Stimulated activated CD8-positive, alpha-beta memory T cell treated with anti-CD3 and anti-CD28 coated beads, Interleukin-7, amount 100 ng/mL, for 24 hours (primary cell): ENCODE measurements at places on chromosomes 7 and 10.

DNA sequence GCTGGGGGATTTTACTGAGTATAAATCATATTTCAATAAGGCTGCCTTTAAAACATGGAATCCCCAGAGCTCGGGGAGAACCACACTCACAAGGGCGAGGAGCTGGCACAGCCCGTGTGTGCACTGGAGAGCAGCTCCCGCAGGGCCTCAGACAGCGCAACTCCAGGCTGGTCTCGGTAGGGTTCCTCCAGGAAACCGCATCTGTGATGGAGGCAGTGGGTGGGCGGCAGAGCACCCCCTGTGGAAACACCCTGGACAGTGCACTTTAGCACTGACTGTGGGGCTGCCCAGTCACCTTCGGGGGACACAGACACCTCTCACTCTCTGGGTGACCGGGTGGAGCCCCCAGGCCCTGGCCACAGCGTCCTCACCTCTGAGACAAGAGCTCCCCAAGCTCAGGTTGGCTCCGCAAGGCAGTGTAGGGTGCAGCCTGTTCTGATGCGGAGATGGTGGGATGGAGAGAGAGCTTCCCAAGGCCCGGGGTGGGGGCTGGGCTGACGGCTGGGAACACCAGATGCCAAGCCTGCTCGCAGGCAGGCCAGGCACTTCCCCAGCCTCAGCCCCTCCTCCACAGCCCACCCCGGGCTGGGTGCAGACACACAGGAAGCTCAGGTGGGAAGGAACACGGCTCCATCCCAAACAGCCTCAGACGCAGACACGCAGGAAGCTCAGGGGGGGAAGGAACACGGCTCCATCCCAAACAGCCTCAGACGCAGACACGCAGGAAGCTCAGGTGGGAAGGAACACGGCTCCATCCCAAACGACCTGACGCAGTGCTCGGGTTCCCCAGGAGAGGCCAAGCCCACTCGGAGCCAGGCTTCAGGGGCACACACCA, 224.4 kb downstream of the MAD1L1 start:
- DNase-seq, result no peak

- no peak for DNase-seq
These were observed 130.1 kb downstream of the CELF2 start for GRCh38 chr10:11147722-11148121.

DNA sequence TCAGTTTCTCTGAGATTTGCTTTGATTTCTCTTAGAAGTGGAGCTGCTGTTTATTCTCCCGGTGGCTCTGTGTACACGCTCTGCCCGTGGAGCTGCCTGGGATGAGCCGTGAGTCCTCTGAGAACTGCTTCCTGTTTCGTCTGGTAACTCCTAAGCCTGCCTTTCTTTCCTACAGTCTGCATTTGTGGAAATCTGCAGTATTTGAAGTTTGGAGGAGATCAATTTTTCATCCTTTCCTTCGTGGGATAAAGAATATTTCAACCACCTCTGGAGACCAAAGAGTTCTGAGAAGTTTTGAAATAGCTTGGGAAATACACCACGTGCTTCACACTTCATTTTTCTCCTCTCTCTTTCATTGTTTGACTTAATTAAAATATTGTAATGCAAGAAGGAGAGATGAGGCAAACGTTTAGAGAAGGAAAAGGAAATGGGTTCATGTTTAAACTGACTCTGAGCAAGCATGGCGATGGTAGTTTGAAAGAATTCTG, 311.9 kb downstream of the LRMDA start:
- no peak for DNase-seq

DNA sequence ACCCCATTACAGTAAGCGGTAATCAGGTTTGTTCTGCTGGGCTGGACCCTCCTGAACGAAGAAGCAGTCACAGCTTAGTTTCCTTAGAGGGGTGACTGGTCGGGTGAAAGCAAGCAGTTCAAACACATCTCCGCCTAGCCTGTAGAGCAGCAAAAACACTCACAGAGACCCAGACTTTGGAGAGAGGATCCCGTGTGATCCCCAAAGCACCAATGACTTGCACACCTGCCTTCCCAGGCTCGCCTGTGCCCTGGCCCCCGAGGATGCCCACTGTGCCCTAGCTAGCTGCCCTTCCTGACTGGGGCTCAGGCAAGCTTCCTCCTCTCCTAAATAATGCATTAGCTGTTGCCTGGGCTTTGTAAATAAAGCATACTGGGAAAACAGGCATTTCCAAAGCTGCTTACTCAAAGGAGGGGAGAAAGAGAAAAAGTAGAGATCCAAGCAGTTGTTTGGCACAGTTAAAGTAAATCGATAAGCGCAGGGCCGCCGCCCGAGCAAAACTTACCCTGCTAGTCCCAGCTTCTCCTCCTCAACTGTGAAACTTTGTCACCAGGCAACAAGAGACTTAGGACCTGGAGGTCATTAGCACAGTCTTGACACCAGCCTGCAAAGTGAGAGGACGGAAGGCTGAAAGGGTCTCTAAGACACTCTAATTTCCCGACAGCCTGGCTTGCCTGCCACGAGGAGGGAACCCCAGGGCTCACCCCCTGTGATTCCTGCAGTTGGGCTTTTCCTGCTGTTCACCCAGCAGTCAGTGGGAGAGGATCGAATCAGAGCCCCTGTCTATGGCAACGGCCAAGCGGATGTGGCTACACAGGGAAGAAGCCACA, 4.8 kb downstream of the LRRC18 start:
- no peak for DNase-seq

DNA sequence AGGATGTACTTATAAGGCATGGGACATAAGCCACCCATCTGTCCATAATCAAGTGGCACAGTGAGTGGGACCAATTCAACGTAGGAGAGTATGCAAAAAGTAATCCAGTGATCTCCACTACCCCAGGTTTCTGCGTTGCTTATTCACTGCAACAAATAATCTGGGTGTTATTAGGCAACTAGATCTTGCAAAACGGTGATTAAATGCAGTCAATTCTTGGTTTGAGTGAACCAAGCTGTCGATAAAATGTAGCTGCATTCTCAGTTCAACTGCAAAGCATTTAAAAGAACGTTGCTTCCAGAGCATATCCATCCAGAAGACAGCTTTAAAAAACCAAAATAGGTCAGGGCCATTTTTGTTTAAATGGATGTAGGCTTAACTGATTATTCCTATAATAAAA, 5.0 kb downstream of the LSMEM1 start:
- DNase-seq, result no peak

DNA sequence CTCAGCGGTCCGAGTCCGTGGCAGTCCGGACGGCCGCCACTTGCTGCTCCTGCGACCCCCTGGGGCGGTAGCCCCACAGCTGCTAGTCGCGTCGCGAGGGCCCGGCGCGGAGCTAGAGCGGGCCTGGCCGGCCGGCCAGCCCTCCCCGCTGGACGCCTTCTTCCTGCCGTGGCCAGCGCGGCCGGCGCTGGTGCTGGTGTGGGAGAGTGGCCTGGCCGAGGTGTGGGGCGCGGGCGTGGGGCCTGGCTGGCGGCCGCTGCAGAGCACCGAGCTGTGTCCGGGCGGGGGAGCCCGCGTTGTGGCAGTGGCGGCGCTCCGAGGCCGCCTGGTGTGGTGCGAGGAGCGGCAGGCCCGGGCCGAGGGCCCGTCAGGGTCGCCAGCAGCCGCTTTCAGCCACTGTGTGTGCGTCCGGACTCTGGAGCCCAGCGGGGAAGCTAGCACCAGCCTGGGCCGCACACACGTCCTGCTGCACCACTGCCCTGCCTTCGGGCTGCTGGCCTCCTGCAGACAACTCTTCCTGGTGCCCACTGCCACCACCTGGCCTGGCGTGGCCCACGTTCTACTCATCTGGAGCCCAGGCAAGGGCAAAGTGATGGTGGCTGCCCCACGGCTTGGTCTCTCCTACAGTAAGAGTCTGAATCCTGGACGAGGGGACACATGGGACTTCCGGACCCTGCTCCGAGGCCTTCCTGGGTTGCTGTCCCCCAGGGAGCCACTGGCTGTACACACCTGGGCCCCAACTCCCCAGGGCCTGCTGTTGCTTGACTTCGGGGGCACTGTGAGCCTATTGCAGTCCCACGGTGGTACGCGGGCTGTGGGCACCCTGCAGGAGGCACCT, 631 bp downstream of the HPS6 start:
- DNase-seq, result no peak

- no peak for DNase-seq
These were observed 14.5 kb downstream of the PDGFA start for GRCh38 chr7:505171-505570.

- no peak for DNase-seq
These were observed 122.5 kb downstream of the C1GALT1 start for GRCh38 chr7:7304705-7305450.

GRCh38 chr7:72751978-72752377, 76.0 kb downstream of the TYW1B start:
- DNase-seq, result no peak

DNA sequence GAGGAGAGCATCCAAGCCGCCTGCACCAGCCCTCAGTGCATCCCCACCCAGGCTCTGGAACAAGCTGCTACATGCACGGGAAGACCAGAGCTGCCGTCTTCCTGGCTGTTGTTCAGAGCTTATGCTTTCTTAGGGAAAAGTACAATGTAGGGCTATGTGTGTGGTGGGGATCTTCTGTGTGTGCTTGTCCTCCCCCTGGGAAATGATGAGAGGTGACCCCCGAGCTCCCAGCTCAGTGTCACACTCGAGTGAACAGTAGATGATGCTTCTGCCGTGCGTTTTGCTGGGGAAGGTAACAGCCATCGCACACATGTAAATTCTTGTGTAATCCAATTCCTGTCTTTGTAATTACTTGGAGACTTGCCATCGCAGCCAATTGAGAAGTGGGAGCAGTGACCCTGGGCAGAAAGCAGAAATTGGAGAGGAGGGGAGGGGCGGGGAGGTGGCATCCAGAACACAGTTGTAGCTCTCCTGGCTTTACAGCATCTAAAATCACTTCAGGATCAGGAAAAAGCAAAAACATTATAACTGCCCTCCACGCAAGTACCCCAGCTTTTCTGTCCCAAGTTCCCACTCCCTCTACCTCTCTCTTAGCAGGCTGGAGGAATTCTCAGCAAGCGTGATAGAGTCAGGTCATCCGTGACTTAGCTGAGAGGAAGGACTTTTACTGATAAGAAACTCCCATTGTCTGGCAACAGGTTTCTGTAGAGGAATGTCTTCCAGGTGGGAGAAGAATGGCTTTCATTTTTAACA, 149.6 kb downstream of the TCF7L2 start:
- DNase-seq, result no peak

DNA sequence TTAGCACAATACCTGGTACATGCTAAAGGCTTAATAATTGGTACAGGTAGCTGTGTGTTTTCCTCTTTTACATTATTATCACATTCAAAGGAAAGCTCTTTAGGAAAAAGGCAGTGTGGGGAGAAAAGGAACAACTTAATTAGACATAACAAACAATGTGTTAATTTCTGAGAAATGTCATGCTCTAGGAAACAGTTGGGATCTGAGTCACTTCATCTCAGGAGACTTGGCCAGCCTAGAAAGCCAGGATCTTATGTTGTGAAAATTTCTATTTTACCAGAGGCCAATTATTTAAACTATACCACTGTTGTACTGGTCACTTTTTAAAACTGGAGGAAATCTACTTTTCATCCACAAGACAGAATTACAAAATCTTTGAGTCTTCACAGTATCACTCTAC, 39.6 kb downstream of the ARMH3 start:
- DNase-seq, result no peak

GRCh38 chr7:83161899-83162401, 734 bp downstream of the PCLO start:
- DNase-seq, result no peak

DNA sequence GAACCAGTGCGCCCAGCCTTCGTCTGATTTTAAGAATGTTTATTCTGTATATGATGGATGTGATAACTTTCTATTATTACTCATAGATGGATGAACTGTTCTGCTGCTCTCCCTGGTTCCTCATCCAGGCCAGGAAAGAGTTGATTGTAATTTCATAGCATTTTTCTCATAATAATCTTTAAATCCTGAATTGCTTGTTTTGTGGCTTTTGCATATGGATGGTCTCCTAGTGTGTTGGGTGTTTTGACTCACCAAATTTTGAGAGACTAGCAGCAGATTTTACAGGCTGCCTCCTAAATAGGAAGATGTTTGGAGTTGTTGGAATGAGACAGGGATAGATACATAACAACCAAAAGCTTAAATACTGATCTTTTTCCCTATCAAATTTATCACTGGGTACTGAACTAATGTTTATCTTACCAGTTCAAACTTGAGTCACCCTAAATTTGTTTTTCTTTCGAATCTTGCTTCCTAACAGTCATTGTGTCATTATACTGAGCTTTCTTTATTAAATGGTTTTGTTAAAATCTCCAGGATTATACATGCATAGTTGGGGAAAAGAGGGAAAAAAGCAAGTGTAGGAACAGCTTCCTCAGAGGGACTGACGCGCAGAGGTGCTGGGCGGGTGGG, 106.0 kb upstream of the GATA3 start:
- no peak for DNase-seq

DNA sequence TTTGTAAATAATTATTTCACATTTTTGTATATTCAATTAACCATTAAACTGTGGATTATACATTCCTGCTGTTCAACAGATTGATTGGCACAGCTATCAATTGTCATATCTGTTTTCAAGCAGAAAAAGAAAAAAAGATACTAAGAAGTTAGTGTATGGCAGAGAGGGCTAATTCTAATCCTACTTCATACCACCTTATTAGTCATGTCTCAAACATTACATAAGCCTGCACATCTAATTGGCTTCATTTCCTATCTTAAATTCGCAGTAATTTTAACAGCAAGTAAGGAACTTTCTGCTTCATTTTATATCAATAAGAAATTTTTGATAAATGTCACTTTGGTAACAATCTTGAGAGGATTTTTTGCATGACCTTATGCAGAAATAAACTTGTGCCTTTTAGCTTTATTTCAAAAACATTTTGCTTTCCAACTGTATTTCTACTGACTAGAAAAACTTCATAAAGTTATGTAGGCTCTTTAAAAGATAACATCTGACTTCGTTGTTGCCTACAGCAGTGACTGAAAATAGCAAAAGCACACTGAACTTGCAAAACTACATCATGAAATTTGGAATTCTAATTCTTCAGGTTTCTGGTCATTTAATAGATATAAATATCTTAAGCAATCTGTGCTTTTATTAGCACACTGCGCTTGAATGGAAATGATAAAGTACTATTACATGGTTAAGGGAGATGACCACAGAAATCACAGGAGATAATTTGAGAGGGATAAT, 111.5 kb downstream of the SEMA3C start:
- no peak for DNase-seq

DNA sequence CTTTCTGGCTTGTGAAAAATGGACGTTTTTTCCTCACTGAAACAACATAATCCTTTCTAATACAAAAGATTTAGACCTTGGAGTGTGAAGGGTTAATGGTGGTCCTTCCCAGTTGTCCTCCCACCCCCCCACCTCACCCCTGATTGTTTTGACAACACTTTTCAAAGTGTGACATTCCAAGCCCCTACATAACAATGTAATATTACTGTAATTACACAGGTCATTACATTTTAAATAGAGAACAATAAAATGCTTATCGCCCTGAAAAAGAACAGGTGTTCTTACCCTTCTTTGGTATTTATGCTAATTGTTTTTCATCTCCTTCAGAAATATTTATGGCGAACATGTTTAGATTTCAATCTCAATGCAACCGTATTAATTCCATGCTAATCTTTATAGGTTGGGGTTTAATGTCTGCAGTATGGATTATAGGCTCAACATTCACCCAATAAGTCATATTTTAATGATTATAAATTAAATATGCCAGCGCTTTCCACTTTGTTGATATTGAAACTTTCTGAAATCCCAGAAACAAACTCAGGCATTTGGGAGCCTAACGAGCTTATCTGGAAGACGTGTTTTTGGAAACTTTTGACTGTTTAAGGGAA, 5.0 kb downstream of the TCF7L2 start:
- DNase-seq, result no peak
